Ecto neural progenitor cell (in vitro differentiated cells): ENCODE measurements at places on chromosomes 1 and 21.

DNA sequence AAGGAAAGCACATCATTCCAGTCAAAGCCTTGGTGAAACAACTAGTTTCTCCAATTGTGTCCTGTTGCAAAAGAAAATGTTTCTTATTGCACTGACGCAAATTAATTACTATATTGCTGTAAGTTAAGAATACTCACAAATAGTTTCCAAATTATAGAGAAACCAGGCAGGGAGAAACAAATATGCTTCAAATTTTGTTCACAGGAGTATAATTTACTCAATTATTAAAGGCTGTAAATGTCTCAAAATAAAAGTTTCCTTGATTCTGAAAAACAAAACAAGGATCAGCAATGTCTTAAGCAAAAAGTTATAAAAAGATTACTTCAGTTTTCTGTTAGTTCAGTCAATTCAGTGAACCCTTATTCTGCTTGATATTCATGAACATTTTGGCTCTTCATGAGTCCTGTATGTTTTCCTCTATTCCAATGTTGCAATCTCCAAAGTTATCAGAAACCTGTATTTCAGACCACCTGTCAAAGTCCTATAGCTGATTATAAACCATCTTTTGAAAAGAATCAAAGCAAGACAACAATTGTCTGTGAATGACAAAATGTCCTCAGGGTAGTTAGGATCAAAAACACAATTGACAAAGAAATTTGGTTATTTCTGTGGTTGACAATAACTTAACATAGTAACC lies 11.7 kb upstream of the SYPL2 start:
- no peak for DNase-seq

DNA sequence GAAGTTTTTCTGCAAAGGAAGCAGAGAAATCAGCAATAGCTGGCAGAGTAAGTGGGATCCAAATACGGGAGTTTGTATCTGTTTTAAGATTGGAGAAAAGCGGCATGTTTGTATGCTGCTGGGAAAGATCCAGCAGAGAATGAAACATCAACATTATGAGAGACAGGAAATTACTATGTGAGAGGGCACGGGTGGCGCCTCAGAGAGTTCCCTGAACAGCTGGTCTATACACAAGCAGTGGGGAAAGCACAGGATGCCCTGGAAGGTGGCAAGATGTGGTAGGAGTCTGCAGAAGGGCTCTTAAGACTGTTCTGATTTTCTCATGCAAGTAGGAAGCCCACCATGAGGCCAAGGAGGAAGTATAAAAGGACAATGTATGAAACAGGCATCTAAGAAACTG lies 130.4 kb downstream of the RERE start:
- DNase-seq, result no peak

- no peak for DNase-seq
These were observed 21.4 kb downstream of the GNB1 start for GRCh38 chr1:1869469-1869868.

- no peak for DNase-seq
These were observed 21.8 kb upstream of the SDHB start for GRCh38 chr1:17075470-17076255.
